ENCODE measurements at places on chromosomes 1 and 21.

DNA sequence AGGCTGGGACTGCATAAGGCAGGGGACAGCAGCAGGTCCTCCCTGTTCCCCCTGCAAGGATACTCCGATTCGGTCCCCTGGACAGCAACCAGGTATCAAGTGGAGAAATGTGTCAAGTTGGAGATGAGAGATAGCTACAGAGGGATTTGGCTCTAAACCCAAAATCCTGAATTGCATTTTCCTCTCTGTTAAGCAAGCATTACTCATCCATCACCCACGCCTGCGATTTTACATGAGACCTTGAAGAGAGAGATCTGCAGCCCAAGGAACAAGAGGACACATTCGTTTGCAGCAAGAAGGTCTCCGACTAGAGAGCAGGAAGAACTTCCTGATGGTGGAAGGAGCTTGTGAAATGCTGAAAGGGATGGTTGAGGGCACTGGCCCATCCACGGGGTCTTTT, 21.9 kb downstream of the SYT2 start:
- DNase-seq, result no peak

- no peak for DNase-seq
Observed at GRCh38 chr1:59631561-59632255, 183.0 kb upstream of the HOOK1 start.

GRCh38 chr1:98292994-98293393, 368.5 kb upstream of the SNX7 start:
- DNase-seq, result no peak

DNA sequence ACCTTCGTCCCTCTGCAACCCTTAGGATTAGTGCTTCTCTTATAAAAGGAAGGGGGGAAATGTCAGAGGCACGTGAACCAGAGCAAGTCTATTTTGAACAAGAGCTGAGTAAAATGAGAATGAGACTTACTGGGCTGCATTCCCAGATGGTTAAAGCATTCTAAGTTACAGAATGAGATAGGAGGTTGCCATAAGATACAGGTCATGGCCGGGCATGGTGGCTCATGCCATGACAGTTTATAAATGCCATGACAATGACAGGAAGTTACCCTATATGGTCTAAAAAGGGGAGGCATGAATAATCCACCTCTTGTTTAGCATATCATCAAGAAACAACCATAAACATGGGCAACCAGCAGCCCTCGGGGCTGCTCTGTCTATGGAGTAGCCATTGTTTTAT, 2.5 kb upstream of the AQP10 start:
- DNase-seq, result no peak

GRCh38 chr21:45304476-45304830, 16.8 kb upstream of the POFUT2 start:
- no peak for DNase-seq

GRCh38 chr1:89987159-89987819, 7.6 kb upstream of the ZNF326 start:
- DNase-seq, result no peak

DNA sequence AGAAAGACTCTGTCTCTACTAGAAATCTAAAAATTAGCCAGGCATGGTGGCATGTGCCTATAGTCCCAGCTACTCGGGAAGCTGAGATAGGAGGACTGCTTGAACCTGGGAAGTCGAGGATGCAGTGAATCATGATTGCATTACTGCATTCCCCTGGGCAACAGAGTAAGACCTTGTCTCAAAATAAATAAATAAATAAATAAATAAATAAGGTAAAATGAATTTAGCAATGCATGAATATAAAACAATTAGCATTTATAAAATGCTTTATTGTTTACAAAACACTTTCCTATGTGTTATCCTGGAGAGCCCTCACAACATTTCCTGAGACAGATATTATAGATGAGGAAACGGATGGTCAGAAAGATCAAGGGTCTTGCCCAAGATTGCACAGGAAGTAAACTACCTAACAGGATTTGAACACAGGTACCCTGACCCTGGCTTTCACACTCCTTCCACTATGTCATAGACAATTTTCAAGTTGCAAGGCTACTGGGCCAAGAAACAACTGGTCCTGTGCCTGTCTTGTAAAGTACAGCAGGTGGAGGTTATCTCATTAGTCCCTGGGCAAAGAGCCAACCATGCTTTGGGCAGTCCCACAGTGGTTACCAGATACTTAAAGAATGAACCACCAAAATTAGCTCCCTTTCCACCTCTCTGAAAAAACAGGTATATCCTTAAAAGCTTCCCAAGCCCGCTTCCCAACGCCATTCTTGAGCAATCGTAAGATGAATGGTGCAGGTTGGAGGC, 15.4 kb upstream of the VSIG8 start:
- no peak for DNase-seq

DNA sequence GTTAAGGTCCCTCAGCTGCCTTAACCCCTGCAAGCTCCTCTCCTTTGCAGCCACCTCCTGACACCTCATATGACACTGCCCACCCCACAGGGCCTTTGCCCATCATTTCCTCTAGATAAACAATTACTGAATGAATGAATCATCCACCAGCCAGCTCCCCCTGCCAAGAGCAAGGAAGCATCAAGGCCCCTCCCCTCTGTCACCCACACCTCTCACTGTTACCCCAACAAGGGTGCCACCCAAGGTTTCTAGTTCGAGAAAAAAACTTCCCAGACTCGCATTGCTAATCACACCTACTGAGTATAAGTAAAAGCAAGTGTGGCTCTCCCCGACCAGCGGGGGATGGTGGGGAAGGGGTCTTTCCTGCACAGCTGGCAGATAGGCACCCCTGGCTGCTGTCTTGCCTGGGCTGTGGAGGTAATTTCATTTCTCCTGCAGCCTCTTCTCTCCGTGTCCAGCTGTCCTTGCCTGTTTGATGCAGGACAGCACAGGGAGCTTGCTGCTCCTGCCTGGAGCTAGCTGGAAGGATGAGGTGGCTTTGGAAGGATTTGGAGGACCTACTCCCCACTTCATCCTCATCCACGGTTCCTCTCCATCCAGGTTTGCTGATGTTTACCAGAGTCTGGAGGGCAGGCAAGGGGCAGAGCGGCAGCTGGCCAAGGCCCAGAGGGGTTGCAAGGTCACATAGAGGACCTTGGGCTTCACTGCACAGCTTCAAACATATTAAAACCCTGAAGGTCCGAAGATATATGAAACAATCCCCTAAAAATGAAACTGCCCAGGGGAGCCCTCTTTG, 33.1 kb upstream of the LBR start:
- no peak for DNase-seq

- DNase-seq, result no peak
Observed at GRCh38 chr1:233261695-233262094, 33.8 kb downstream of the PCNX2 start.

GRCh38 chr1:44025816-44026215, 5.4 kb downstream of the SLC6A9 start:
- no peak for DNase-seq

DNA sequence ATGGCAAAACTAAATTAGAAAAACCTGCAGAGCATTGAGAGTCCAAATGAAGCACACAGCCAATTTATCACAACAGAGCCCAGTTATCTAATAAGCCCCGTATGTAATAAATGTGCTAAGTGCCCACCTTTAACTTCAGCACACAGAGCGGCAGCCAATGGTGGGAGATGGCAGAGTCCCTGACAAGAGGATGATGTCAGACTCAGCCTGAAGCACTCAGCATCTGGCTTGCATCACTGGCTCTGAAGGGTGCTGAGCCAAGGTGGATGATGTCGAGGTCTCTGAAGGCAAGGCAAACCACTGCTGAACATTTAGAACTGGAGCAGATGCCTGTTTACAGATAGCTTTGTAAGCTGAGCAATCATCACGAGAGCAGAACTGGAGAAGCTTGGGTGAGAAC, 118.3 kb downstream of the NUF2 start:
- DNase-seq, result no peak

DNA sequence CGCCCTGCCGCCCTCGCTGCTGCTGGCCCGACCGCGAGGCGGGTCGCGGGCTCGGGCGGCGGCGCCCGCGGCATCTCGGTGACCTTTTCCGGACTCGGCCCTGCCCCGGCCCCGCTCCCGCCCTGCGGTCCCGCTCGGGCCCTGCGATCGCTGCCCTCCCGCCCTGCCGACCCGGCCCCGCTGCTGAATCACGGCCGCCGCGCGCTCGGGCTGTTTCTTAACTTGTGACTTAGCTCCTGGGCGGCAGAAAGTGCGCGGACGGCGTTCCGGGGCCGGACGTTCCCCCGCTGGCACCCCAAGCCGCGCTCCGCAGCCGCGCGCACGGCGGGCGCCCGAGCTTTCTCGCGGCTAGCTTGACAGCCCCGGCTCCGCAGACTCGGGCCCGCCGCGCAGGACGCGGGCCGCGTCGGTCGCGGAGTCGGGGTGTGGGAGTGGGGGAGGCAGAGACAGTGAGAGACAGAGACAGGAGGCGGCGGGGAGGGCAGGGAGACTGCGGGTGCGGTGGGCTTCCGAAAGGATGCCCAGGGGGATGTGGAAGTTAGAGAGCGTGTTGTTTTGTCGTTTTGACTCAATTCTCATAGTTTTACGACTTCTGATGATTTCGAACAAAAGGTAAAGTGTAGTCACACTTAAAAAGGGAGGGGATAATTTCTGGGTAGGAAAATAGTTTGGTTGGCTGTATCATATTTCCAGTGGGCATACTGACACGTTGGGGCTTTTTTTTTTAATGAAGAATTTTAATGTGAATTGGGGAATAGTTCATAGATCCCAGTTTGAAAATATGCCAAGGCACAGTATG, 49.8 kb downstream of the PRDM2 start:
- DNase-seq, result peak; percentile 29

GRCh38 chr1:160610569-160611242, 31.4 kb upstream of the CD84 start:
- DNase-seq, result no peak

- no peak for DNase-seq
Observed at GRCh38 chr1:234533975-234534876, 55.2 kb upstream of the TARBP1 start.

GRCh38 chr1:208047975-208048374, 137.1 kb upstream of the CD34 start:
- no peak for DNase-seq

DNA sequence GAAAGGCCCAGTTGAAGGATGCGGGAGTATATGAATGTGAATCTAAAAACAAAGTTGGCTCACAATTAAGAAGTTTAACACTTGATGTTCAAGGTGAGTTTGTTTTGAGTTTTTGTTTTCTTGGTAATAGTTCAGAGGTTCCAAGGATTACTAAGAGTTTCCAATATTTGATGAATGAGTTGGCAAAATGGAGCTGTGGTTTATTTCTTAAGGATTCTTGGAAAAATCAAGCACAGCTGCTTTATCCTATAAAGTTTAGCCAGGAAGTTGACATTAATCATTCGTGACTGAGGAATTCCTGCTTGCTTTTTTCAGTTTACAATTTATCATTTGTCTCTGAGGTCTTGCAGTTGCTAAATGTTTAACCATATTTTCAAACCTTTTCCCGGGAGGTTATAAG, 15.1 kb downstream of the VCAM1 start:
- no peak for DNase-seq

GRCh38 chr1:36971852-36972618, 62.3 kb downstream of the GRIK3 start:
- DNase-seq, result no peak

DNA sequence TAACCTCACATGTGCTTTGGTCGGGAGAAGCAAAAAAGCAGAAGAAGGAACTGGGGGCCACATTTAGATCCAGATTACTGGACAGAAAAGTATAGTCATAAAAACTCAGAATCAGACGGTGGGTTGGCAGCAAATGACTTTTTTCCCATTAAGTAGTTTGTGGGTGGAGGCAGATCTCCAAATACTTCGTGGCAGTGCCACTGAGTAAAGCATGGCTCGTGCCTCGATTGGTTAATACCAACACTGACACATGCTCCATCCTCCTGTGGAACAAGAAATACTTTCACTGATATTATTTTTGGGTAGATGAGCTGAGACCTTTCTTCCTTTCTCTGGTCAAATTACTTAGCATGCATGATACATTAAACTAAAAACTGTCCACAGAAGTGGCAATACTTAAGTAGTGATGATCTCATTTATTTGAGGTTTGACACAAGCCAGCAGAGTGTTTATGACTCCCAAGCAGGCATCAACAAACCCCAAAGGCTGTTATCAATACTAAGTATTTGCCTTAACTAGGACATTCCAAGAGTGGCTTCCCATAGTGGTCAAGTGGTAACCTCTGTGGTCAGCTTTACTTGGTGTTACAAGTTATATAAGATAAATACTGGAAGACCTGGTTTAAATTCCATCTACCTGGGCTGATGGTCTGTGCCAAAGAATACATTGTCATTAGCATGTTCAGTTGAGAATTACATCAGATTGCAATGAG, 500.0 kb upstream of the RUNX1 start:
- DNase-seq, result no peak

- no peak for DNase-seq
Observed at GRCh38 chr1:60753036-60753900, 329.1 kb upstream of the NFIA start.

GRCh38 chr1:180680558-180681144, 48.8 kb downstream of the XPR1 start:
- DNase-seq, result no peak

- DNase-seq, result no peak
Observed at GRCh38 chr1:241536304-241536703, 4.1 kb downstream of the KMO start.

DNA sequence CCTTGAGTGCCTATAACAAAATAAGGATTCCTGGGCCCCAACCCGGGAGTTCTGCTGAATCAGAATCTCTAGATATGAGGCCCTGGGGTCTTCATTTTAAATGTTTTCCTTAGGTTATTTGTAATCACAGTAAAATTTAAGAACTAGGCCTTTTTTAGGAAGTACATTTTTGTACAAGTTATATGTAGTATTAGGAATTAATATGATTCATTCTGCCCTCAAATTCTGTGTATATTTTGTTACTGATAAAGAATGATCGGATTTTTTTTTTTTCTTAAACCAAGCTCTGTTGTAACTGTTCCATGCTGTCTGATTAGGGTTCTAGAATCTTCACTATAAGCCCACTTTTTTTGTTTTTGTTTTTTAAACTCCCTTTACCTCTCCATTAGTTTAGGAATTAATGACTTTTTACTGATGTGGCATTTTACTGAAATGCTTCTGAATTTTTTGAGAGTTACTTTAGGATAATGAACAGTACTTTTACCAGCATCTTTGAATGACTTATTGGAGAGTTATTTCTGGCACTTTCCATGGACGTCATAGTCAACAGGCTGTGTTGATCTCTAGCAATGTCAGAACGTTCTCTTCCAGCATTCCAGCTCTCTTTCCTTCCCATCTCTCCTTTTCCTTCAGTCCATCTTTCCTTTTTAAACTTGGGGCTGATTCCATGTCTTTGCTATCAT, 48.3 kb downstream of the CLIC4 start:
- DNase-seq, result no peak
